ENCODE measurements at places on chromosomes 5 and 9. TPM values are rescaled to one million over a fixed set of nuclear protein-coding genes. Genes with fewer than 3 reads are reported as not detected.

The CLIC3 gene
- 17.0 TPM for total RNA-seq

- DNase-seq, result peak; percentile 54
Measured at GRCh38 chr9:33042473-33042872, 17.4 kb downstream of the DNAJA1 start.

GRCh38 chr9:101184813-101185278, 156.3 kb downstream of the PLPPR1 start:
- DNase-seq, result no peak

DNA sequence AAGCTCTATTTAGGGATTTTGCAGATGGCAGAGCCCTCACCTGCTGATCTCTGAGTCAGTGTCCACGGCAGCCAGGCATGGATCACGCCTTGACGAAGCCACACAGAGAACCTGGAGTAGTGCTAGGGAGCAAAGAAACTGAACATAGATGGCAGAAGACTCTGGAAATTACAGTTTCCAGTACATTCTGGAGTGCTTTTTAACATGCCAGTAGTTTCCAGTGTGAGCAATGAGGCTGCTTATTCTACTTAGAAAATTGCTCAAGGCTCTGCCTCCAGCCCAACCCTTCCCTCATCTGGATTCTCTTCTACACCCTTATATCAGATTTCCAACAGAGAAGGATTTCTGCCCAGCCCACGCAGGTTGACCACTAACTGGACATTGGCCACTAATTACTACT, 203.3 kb downstream of the ADAMTS12 start:
- no peak for DNase-seq

The CARTPT gene
- total RNA-seq, result not detected

DNA sequence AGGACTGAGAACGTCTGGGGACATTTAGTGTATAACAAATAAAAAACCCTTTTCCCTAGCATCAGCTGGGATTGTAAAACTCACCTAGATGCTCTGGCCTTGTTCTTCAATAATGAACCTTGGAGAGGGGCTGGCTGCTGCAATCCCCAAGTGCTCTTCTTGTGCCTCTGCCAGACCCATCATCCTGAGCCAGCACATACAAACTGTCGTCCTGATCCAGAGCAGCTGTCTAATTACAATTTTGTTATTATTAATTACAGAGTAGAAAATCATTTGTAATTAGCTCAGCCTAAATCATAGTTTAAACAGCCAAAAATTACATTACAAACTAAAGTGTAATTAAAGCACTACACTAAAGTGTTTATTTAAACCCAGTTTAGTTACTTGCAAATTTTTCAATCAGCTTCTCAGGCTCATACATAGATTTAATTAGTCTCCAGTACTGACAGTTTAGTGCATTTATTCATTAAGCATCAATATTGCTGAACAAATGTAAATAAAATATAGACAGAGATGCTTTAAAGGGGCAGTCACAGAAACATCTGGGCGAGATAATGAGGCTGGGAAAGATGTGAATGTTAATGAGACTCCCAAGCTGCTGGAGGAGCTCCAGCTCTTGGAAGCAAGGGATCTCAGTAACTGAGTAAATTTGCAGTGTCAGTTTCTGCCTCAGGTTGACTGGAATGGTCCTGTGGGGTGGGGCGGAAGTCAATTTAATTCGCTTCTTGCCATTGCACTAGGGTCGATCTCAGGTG, 632.3 kb upstream of the TLE4 start:
- no peak for DNase-seq

DNA sequence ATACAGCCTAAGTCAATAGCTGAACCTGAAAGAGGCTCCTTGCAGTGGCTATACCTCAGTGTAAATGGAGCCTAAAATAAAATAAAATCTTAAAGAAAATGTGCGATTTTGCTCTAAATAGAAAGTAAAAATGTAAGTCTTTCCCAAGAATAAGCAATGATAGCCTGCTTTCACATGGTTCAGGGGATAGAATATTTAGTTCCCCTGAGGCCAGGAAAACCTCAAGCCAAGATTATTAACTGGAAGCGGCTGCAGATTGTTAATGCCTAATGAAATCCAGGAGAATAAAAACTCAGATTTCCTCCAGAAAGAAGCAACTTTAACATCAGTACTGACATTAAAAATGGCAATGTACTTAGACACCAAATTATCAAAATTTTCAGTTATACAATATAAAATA, 463.7 kb downstream of the CYLC2 start:
- DNase-seq, result no peak

- no peak for DNase-seq
Measured at GRCh38 chr9:27474305-27474704, 49.8 kb upstream of the IFNK start.

GRCh38 chr5:131180407-131180806, 9.7 kb downstream of the LYRM7 start:
- DNase-seq, result no peak
